ENCODE measurements at places on chromosomes 7 and 10. TPM values are rescaled to one million over a fixed set of nuclear protein-coding genes. Genes with fewer than 3 reads are reported as not detected.

- DNase-seq, result no peak
Observed at GRCh38 chr7:29247963-29248236, 53.3 kb downstream of the CHN2 start.

DNA sequence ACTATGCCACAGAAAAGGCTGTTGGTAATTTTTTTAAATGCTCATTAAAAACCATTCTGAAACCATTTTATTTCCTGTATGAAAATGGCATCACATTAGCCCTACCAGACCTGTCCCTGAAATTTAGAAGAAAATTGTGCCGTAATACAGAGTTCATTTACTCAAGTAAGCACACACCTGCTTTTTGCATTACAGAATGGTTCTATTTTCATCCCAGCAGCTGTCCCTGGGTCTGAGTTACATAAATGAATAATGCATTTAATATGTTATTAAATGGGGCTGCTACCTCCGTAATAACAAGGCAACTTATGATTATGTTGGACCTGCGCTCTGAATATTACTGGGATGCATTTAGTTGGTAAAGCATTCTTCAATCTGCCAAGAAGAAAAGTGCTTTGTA is 508.9 kb downstream of the SORCS1 start:
- no peak for DNase-seq

DNA sequence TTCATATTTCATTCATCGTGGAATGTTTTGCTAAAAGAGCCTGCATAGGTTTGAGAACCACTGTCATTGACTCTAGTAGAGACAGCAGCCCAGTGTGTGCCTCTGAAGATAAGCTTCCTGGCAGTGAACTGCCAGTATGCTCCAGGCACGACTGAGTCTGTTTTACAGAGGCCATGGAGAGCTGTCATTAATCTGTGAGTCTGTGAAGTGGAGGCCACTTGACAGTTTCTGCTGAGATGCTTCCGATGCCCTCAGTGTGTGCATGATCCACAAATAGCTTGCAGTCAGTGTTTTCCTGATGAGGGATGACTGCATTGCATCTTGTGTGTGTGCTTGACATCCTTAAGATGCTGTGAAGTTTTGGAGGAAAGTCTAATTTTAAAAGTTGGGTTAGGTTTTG is 162.2 kb downstream of the PFKFB3 start:
- no peak for DNase-seq

DNA sequence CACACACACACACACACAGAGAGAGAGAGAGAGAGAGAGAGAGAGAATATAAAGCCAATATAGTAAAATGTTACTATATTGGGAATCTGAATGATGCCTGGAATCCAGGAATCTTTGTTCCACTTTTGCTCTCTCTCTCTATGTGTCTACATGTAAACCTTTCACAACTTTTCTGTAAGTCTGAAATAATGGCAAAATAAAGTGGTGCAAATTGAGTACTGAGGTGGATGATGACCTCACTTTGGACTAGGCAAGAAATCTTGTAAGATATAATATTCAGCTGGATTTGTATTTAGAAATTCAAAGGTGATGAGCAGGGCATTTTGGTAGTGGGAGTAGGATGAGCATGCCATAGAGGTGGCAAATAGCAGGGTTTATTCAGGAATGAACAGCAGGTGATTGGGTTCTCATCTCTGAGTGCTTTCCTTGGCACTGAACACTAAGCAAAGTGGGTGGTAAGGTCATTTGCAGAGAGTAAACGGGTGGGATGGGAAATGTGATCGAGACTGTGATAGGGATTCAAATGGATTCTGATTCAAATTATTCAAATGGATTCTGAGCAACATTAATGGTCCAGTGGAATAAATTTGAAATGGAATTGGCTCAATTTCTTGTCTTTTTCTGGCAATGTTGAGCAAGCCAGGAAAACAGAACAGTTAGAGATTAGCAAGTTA is 9.7 kb upstream of the ANLN start:
- DNase-seq, result no peak

GRCh38 chr7:106317971-106318370 is 33.2 kb upstream of the NAMPT start:
- no peak for DNase-seq

GRCh38 chr10:91709394-91709798 is 76.5 kb upstream of the PPP1R3C start:
- no peak for DNase-seq

GRCh38 chr10:122112625-122113160 is 123.7 kb downstream of the TACC2 start:
- no peak for DNase-seq

DNA sequence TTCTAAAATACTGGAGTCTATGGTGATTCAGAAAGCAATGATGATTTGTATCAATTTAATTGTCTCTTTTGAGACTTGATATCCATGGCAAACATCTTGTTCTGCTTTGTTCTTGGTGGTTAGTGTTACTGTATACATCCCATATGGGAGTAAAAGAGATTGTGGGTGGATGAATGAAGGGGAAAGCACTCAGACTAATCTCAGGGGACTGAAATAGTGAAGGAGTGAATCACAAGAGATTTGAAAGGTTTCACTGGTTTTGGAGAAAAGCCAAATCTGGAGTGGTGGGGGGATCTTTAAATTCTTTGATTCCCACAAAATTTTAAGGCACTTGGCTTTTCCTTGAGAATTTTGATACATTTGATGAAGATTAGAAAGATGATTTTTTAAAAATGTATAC is 369.4 kb downstream of the INHBA start:
- DNase-seq, result no peak

- DNase-seq, result no peak
Observed at GRCh38 chr7:44110719-44111635, 6.8 kb downstream of the AEBP1 start.

The OPN1SW gene
- not detected for polyA plus RNA-seq

The OR2A42 gene
- polyA plus RNA-seq, result not detected

DNA sequence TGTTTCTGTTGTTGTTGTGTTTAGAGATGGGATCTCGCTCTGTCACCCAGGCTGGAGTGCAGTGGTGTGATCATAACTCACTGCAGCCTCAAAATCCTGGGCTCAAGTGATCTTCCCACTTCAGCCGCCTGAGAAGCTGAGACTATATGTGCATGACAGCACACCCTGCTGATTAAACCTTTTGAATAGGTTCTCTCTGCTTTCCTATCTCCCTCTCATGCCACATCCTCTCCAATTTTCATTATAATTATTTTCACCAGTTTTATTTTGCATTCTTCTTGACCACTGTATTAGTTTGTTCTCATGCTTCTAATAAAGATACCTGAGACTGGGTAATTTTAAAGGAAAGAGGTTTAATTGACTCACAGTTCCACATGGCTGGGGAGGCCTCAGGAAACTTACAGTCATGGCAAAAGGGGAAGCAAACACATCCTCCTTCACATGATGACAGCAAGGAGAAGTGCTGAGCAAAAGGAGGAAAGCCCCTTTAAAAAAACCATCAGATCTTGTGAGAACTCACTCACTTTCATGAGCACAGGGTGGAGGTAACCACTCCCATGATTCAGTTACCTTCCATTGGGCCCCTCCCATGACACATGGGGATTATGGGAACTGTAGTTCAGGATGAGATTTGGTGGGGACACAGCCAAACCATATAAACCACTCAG is 12.9 kb downstream of the AGK start:
- peak; percentile 48 for DNase-seq

The MMP21 gene
- polyA plus RNA-seq, result not detected

The GRM3 gene
- polyA plus RNA-seq, result not detected

- peak; percentile 77 for DNase-seq
Observed at GRCh38 chr7:5677538-5678294, 103.7 kb downstream of the RNF216 start.

The EGFR gene
- not detected for polyA plus RNA-seq

- no peak for DNase-seq
Observed at GRCh38 chr7:13615679-13616078, 373.8 kb downstream of the ETV1 start.

DNA sequence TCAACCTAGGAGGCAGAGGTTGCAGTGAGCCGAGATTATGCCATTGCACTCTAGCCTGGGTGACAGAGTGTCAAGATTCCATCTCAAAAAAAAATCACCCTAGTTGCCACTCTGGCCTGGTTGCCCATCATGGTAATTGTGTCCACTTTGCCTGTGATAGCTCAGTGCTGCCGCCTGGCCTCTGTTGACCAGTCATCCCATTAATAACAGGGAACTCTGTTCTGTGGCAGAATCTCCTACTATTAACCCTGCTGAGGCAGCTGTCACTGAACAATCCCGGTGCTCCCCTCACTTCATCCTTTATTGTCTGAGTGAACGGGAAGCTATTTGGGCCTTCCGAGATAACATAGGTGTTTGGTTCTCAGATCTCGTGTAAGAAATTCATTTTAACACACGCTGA is 14.6 kb downstream of the ZNF3 start:
- no peak for DNase-seq

The ELN gene
- polyA plus RNA-seq, result not detected

DNA sequence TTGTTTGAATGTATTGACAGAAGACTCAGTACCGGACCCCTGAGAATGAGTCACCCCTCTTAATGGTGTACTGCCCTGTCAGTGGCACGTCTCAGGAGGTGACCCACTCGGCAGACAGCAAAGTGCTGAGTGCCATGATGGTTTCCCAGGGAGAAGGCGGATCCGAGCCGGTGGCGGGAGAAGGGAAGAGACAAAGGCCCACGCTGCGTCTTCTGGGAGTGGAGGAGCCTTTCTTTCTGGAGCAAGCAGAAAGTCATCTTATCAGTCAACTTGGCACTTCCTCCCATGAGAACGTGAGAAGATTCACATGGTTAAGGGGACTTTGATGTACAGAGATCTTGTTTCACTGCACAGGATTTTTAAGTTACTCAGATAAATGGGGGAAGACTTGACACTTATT is 14.6 kb upstream of the PPP2R2D start:
- no peak for DNase-seq

- DNase-seq, result peak; percentile 16
Observed at GRCh38 chr7:50679218-50680007, 103.3 kb downstream of the GRB10 start.
